ENCODE measurements at places on chromosomes 1 and 21. TPM values are rescaled to one million over a fixed set of nuclear protein-coding genes. Genes with fewer than 3 reads are reported as not detected.
A peak's percentile ranks its signal among the peaks of the same experiment; 100 is the strongest.

Gene SYCP1
- not detected for total RNA-seq

DNA sequence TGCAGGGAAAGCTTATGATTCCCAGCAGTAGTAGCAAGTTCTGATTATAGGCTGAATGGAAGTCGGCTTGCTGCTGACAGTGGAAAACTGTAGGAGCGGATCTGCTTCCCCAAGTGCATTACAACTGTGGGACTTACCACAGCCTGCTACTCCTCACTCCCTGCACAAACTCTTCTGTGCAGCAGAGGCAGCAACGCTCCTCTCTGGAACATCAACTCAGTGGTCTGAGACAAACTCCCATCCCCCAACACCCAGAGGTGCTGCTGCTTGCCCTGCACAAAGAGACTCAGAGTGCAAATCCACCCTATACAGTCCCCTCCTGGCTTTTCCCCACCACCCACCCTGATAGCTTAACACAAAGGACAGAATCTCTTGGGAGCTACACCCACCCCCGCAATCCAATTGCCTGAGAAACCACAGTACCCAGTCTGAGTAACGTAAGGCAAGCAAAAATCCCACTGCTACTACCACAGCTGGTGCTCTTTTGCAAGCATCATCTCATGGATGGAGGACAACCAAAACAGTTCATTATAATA, 1455.2 kb downstream of the AMY1C start:
- DNase-seq = no peak

DNA sequence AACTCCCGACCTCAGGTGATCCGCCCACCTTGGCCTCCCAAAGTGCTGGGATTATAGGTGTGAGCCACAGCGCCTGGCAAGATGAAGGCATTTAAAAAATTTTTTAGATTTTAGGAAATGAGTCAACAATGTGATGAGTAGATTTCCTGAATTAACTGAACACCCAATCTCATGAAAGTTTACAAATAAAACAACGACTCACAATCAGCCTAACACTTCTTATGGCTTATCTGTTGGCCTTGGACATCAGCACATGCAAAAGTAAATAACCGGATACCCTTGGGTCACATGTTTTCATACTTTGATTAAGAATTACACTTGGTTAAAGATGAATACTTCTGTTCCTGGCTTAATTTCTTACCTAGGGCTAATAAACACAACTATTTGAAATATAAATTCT, 3.0 kb downstream of the GNG12 start:
- peak; percentile 32 for DNase-seq

GRCh38 chr1:104794035-104794434, 1044.3 kb downstream of the AMY1C start:
- no peak for DNase-seq

Gene CFAP141
- total RNA-seq = not detected

DNA sequence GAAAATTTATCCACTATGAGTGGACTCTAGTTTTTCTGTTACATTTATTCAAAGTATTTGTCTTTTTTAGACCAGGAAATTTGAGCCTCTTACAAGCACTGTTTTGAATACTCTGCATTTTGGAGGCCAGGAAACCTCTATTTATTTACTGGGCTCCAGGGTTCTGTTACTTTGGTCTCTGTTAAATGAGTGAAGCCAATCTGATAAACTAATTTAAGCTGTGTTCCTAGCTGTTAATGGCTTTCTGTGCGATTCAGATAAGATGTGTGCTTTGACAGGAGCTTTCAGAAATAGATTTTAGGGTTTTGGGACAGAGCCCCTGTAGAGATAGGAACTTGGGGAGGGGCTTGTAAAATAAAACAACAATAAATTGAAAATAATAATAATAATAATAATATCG, 23.9 kb downstream of the ACKR1 start:
- no peak for DNase-seq

DNA sequence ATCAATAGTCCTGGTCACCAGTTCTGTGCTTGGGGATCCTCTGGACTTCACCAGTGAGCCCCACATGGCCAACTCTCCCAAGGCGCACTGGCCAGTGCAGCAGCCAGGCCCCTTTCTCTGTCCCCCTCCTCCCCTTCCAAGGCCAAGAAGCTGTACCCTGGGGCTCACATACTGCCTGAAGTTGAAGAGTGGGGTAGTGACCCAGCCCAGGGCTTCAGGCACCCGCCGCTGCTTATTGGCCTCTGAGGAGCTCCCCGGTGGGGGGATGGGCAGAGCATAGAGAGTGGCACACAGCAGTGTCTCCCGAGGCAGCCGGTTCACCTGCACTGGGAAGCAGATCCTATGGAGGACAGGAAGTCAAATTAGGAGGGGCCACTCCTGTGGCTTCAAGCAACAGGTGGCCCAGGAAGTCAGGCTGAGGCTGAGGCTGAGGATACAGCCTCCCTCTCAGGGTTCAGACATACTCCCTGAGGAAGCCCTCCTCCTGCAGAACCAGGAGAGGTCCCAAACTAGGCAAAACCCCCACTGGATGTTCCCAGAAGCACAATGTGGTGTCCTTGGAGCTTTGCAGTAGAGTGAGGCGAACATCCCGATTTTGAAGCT, 38.2 kb upstream of the PPP1R15B start:
- DNase-seq = no peak

GRCh38 chr1:185087746-185088145, 42.4 kb downstream of the RNF2 start:
- DNase-seq = no peak

Gene TEX38
- not detected for total RNA-seq

GRCh38 chr1:67683316-67683715, 1.7 kb upstream of the GADD45A start:
- DNase-seq = peak; percentile 70

Gene SLC30A2
- not detected for total RNA-seq

Gene DAB1
- total RNA-seq = not detected

DNA sequence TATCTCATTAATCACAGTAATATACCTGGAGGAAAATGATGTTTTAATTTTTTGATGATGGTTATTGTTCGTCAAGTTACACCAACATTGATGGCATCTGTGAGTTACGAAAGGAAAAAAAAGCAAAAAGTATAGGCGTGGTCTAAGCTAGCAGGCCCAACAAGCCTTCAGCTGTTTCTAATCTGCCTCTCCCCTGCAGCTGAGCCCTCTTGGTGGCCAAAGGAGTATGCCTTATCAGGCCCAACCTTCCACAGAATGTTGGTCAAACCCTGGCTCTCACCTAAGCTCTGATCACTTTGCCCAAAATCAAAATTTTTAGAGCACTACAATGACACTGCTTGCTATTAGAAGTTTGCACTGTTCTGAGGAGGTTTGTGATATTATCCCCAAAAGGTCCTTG, 4.9 kb downstream of the C1orf105 start:
- no peak for DNase-seq

- DNase-seq = peak; percentile 51
Observed at GRCh38 chr1:28354121-28354520, 15.4 kb upstream of the PHACTR4 start.

GRCh38 chr1:66777831-66778230, 23.2 kb downstream of the INSL5 start:
- no peak for DNase-seq

DNA sequence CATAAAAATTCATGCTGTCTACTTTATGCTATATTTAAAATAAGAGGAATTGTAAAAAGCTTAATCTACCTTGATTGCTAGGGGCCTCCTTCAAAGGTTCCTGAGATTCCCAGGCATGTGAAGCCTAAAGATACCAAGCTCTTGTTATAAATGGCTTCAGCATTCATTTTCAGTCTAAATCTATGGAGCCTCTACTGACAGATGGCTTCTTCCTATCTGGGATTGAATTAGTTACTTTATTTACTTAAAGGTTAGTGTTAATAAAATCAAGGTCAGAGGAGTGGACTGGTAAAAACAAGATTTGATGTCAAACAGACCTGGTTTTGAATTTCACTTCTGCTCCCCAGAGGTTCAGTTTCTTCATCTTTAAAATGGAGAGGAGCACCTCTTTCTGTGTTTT, 93.7 kb downstream of the TNNI3K start:
- DNase-seq = no peak

DNA sequence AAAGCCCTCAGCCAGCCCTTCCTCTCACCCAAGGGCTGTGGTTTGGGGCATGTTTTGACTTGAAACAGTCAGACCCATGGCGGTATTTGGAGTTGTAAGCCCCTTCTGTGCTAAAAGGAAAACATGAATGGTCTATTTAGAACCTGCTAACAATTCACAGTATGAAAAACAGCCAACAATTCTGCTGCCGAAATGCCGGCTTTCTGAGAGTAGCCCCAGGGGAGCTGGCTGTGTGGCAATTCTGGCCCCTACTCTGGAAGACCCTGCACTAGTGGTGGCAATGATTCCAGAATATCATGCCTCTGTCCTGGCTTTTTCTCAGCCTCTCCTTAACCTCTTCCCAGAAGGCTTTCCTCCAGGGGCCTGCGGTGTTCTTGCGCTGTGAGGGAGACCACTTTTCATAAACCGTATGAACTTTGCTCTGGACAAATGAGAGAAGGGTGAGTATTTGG, 118.7 kb downstream of the EDEM3 start:
- no peak for DNase-seq

DNA sequence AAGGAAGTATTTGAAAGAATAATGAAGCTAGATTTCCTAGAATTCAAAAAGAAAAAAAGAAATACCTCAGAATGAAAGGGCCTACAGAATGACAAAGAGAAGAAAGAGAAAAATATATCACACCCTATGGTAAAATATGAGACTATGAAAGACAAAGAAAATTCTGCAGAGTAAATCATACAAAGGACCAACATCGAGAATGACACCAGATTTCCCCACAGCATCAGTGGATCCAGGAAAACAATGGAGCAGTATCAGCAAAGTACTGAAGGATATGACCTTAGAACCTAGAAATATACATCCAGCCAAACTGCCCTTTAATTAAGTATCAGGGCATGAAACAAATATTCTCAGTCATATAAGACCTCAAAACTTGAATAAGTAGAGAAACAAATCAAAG, 21.2 kb upstream of the IFNAR2 start:
- no peak for DNase-seq

GRCh38 chr1:165228676-165229075, 127.8 kb downstream of the LMX1A start:
- no peak for DNase-seq

Gene FAM163A
- not detected for total RNA-seq

- peak; percentile 31 for DNase-seq
Observed at GRCh38 chr1:62210960-62211359, 16.3 kb downstream of the L1TD1 start.

DNA sequence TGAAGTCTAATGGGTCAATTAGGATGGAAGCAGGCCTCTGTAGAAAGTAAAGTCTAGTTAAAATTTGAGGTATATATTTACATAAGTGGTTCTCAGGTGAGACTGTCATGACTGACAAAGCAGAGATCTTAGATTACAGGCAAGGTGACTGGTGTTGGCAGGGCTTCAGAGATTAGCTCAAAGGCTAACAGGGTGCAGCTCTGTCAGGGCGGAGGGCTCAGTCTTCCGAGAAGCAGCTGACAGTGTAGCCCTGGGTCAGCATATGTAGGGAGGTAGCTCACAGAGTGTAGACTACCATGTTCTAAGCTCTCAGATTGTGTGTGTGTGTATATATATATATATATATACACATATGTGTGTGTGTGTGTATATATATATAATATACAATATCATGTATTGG, 54.7 kb downstream of the RBM11 start:
- DNase-seq = no peak

DNA sequence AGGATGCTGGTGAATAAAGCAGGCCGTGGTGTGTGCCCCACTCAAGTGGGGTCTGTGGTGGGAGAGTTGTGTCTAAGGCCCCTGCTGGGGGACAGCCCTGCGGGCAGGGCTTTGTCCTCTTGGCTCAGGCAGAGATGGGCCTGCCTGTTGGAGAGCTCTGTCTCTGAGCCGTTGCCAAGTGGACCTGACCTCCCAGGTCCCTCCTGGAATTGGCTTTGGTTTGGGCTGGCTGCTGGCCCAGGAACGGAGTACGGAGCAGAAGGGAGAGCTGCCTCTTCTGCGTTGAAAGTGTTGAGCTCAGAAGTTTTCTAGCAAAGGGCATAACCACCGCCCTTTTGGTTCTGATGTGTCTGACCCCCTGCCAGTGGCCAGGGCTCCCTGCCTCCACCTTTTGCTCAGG, 153.9 kb downstream of the PEX14 start:
- no peak for DNase-seq

GRCh38 chr1:204834336-204834735, 36.3 kb upstream of the NFASC start:
- DNase-seq = no peak

Gene VAV3
- 0.64 TPM for total RNA-seq

All from LHCN-M2 (cell line).